ENCODE measurements at places on chromosomes 11 and 22.

- no peak for DNase-seq
These were observed 519.4 kb downstream of the BRD1 start for GRCh38 chr22:49308300-49308699.

DNA sequence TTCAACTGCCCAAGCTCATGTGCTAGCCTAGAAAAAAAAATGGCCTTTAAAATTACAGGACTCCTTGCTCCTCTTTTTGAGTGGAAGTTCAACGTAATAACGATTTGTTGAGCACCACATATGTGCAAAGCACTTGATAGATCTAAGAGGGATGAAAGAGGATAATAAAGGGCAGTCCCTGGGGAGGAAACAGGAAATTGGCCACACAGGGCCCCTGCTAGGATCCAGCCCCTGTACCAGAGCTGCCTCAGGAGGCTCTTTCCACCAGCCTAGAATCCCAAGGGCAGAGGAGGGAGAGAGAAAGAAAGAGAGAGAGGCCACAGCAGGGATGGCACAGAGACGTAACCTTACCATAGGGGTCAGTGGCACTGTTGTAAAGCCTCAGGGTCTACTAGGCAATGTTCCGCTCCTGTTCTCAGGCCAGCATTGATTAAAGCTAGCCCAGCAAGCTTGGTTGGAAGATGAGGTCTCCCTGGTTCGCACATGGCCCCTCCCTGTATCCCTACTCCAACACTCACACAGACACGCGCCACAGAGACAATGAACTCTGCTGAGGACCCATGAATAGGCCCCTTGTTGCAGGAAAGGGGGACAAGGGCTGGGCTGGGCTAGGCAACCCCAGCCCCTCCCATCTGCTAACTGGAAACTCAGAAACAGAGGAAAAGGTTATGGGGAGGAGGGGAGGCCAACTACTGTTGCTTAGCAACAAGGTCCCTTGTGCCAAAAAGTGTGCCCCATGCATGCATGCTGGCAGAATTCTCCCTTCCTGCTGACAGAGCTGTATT, at the start of gene TMPRSS5:
TMPRSS5 (minus strand) TSS at position 438 of the 785 bp plus-strand sequence; CDS start at position 354, 84 bp downstream.
- DNase-seq, result no peak

DNA sequence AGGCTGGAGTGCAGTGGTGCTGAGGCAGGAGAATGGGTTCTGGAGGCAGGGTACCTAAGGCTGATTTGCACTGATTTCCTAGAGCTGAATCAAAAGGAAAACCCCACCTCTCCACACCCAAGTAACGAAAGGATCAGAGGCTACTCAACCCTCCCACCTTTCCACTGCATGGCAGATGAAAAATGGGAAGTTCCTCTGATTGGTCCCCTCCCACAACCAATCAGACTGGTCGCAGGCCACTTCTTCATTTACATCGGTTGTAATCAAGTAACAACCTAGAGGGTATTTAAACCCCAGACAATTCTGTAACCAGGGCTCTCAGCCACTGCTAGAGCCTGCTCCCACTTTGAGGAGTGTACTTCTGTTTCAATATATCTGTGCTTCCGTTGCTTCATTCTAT, 18.6 kb upstream of the PARVB start:
- no peak for DNase-seq

DNA sequence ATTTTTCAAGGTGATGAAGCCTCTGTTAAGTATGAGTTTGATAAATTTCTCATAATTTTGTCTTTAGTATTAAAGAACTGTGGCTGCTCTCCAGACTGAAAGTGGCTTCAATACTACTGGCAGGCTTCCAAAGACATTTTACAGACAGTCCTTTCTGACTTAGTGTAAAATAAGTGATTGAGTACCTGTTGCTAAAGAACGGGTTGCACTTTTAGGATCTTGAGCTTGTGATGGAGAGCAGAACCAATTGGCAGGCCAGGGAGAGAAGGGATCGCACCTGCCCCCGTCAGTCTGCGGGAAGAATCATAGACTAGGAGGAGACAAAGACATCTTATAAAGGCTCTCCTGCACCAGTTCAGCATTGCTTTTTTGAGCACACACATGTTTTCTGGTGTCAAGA, 4.4 kb downstream of the NCAM1 start:
- no peak for DNase-seq

- DNase-seq, result no peak
These were observed 105.1 kb downstream of the FEZ1 start for GRCh38 chr11:125390946-125391345.

DNA sequence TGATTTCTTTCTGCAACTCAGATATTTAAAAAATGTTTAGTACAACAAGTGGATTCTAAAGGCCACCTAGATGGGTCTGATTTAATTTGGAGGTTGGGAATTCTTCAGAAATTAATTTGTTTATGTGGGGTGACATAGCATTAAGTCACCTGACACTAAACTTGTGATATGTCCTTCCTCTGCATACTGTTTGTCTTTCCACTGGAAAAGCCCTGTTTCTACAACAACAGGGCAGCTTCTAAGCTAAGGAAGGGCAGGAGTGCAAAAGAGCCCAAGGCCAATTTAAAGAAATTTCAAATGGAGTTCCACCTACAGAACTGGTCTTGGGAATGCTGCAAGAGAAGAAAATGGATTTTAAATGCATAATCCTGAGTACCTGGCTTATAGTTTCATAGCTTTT, 319.2 kb downstream of the SOX6 start:
- no peak for DNase-seq
